ENCODE measurements at places on chromosomes 11 and 22.

DNA sequence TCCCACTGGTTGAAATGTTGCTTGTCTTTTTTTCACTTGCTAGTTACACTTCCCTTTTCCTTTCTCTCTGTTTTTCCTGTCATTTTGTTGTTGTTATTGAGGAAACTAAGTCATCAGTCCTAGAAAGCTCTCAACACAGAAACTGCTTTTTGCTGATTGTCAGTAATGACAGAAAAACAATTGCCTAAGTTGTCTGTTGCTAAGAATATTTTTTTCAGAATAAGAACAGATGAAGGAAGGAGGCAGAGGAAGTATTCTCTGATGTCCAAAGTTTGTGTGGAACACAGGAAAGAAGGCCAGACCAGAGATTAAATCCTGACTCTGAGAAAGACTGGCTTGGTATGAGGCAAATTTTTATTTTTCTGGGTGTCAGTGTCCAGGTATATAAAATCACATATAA lies 163.3 kb downstream of the CASP12 start:
- DNase-seq, result no peak

DNA sequence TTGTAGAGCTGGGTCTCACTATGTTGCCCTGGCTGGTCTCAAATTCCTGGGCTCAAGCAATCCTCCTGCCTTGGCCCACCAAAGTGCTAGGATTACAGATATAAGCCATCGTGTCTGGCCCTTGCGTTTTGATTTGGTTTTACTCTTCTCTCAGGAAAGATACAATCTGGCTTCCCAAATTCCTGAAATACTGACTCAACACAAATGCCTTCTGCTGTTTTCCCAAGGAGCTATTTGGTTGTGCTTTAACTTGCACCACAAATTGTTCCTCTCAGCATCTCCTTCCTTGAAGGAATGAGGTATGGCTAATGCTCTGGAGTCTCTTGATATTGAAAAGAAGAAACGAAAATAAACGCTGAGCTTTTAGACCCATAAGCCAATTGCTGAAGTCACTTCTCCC lies 110.0 kb upstream of the PAX6 start:
- DNase-seq, result no peak

DNA sequence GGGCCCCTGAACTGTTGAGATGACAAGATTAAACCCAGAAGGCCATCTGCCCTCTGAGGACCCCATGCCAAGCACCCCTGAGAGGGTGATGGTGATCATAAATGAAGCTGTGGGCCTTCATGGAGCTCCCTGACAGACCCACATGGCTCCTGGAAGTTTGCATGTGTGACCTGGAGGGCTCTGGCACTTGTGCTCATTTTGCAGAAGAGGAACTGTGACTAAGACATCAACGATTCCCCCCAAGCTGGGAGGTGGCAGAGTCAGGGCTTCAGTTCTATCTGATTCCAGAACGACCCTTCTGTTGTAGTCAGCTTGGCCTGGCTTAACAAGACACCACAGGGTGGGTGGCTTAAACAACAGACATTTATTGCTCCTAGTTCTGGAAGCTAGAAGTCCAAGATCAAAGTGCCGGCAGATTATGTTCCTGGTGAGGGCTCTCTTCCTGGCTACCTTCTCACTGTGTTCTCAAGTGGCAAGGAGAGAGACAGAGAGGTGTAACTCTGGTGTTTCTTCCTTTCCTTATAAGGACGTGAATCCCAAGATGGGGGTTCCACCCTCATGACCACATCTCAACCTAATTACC lies 46.4 kb upstream of the CD82 start:
- no peak for DNase-seq

GRCh38 chr11:47867823-47868222 lies 19.7 kb upstream of the NUP160 start:
- DNase-seq, result no peak

- DNase-seq, result no peak
Measured at GRCh38 chr22:26823966-26824365, 166.6 kb downstream of the MIAT start.

DNA sequence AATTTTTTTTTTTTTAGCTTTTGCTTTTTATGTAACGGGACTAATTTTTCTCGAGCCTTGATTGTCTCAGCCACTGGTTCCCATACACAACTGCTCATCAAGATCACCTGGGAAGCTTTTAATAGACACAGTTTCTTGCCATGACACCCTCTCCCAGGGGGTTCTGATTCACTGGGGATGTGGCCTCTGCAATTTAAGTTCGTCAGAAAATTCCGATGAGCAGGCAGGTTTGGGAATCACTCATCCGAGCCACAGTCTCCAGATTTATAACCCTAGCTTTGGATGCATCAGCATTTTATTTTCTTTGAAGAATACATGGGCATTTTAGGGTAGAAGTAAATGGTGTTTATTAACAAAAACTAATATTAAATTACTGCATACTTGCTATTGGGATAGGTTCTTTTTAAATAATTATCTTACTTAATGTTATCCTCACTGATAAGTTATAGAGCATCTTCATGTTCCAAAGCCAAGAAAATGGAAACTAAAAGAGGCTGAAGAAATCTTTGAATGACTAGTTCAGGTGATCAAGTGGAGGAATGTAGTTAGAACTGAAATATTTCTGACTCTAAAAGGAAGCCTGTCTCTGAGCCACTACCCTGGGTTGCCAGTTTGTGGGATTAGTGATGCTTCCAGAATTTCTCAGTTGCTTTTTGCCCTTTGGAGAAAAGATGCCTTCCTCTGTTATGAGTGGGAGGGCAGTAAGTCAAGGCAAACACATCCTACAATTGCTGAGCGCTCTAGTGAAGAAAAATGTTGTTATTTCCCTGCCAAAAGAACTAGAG lies 319.0 kb downstream of the DDX10 start:
- DNase-seq, result no peak
